ENCODE measurements at places on chromosomes 6 and 20.

GRCh38 chr6:67689329-67689728 is 945.8 kb upstream of the ADGRB3 start:
- DNase-seq, result no peak

DNA sequence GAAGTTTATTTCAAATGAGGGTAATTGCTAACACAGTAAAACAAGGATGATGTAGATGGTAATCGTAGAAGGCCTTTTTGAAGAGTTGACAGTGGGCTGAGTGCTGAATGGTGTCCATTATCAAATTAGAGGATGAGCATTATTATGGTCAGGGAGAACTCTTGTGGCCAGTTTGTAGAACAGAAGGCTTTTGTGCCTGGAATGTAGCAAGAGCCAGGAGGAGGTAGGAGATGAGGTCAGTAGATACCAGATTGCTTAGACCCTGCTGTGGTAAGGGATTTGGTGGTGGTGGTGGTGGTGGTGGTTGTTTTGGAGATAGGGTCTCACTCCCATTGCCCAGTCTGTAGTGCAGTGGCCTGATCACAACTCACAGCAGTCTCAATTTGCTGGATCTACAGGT is 6.2 kb downstream of the CSE1L start:
- no peak for DNase-seq

GRCh38 chr20:20638878-20639277 is 73.6 kb downstream of the RALGAPA2 start:
- no peak for DNase-seq

DNA sequence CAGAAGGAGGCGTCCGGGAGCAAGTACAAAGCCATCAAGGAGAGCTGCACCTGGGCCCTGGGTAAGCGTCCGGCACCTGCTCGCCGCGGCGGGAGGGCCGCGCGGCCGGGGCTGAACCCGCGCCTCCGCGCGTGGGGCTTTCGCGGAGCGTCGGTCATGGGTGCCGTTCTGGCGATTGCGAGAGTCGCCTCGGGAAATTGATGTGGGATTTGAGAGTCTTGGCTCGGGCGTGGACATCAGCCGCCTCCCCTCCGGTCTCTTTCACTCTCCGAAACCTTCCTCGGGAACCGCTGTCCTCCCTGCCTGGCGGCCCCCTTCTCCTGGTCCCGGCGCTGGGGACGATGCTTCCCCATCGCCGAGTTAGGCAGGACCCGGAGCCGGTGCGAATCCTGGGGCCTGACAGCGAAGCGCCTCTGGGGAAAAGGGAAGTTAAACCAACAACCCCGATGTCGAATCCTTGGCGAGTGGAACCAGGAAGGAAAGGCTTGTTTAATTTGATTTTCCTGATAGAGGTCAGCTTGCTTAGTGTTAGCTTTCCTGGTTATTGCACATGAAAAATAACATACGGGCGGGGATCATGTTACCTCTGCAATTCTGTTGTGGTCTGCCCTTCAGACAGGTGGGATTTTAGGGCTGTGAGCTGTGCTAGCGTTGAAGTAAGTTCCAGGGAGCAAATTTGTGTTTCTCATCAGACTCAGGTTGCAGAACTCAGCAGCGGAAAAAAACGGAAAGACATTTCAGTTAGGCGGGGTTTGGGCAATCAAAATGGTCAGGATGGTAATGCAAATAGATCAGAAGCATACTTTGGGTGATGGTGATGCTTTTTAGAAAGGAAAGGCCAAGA is 594 bp downstream of the ARFGEF3 start:
- no peak for DNase-seq

DNA sequence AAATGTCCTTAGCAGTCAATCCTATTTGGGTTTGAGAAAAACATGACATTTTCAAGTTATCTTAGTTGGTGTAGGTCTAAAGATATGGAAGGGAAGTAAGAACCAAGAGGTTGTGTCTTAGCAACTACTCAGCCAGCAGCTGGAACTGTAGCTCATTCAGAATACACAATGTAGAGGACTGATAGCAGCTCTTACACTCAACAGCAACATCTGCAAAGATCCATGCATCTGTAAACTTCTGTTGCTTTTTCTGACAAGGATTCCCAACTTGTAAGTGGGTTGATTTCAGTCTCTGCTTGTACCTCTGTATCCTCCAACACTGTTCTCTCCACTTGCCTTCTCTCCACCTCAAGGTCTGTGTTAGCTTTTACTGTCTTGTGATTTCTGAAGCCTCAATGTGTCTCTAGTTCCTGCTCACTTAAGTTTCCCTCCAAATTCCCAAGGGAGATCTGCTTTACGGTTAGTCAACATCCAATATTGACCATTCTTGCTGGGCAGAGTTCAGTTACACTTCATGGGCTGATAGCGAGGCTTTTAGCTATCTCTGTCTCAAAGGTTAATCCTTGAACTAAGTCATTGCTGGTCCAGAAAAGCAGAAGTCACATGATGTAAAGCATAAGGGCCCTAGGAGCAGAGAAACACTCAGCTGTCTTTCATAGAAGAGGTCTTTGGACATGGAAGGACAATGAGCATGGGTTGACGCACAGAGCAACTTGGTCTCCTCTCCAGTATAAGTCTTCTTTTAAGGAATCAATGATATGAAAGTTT is 71.6 kb upstream of the LGSN start:
- no peak for DNase-seq

GRCh38 chr20:61636531-61637116 is 384.6 kb downstream of the CDH4 start:
- DNase-seq, result no peak

DNA sequence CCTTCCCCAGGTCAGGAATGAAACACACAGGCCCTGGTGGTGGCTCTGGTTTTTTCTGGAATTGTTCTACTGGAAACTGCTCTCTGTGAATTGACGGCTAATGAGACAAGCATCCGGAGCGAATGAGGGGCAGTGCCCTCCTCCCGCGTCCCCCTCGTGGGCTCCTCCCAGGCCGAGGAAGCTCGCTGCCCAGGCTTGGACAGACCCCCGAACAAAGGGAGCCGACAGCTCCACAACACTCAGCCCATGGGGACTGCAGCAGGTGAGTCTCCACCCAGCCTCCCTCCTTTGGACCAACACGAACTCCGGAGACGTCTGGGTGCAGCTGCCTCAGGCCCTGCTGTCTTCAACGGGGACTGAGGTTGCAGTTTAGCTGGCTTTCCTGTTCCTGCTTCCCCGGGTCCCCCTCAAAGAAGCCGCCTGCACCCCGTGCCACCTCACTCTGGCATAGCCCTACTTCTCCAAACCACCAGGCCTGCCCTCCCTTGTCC is 31.3 kb upstream of the AFDN start:
- DNase-seq, result no peak

- no peak for DNase-seq
Observed at GRCh38 chr6:8829296-8829695, 394.0 kb upstream of the SLC35B3 start.

- DNase-seq, result no peak
Observed at GRCh38 chr6:151140767-151141166, 99.0 kb upstream of the AKAP12 start.

- no peak for DNase-seq
Observed at GRCh38 chr20:51607170-51607569, 64.7 kb upstream of the NFATC2 start.

GRCh38 chr6:109240370-109241084 is 141.7 kb downstream of the CD164 start:
- no peak for DNase-seq

GRCh38 chr6:100100776-100101175 is 106.8 kb upstream of the MCHR2 start:
- DNase-seq, result no peak

Measured in stimulated activated CD4-positive, alpha-beta T cell treated with anti-CD3 and anti-CD28 coated beads, Interleukin-15, amount 100 ng/mL, for 1 hour (primary cell).